ENCODE measurements at places on chromosomes 7 and 10.

DNA sequence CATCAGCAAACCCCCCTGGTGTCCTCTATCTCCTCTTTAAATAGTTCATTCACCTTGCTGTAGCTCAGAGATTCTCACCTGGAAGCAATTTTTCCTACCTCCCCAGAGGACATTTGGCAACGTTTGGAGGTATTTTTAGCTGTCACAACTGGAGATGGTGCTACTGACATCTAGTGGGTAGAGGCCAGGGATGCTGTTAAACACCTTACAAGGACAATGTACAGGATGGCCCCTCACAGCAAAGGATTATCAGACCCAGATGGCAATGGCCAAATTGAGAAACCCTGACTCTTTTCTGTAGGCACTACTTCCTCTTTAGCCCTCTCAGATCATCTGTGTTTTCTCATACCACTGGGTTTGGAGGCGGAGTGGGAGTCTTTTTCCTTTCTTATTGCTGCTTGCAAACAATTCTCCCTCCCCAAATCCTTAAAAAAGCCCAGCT is 13.2 kb upstream of the TRA2A start:
- DNase-seq = no peak

DNA sequence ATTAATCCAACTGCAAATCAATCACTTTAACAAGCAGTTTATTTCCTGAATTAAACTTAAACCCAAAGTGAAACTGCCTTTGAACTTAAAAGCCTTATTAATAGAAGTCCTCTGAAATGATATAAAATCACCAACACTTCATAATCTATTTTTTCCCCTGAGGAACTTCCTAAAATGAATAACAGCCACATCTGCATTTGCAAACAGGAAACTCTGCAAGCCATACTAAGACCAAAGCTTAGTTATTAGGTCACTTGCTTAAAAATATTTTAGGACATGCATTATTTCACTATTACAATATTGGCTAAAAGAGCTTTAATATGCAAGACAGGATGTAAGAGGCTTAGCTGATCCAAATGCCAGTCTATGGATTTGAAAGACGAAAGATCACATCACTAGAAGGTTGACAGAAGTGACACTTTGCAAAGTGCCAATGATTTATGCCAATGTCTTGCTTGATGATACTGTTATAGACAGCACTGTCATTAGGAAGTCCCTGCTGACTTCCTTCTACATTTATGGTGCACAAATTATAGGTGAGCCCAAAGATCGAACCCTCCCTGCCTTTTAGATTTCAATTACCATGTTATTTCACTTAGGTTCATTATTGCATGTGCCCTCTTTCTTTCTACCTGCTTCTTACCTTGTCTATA is 99.9 kb upstream of the SKAP2 start:
- DNase-seq = no peak

DNA sequence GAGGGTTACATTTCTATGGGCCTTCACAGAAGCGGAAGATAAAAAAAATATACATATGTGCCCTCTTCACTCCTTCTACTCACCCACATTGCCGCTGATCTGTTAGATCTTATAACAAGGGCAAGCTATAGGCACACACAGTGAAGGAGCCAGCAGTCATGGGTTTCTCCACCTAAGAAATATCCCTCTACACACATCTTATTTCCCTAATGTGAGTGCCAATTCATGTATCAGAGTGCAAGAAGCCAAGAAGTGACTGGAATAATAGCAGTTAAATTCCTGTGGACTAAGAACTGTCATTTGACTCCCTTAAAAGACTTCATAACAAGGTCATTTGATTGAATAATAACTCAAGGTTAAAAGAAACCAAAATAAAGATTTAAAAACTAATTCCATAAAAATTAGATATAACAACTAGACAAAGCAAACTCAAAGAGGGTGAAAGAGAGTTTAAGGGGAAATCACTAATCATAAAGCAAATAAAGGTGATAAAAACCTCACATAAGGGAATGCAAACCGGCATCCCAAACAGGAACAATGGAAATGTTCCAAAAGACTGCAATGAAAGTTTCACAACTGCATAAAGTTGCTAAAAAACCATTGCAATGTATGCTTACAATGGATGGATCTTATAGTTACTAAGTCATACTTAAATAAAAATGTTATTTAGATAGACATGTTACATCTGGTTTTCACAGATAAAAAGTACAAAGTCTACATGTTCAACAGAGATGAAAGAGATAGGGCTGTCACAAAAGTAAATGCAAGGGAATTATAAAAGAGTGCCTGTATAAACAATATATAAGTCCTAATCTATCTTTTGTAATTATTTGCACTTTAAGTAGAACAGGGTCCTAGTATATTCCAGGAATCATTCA is 42.8 kb downstream of the ARHGAP21 start:
- DNase-seq = no peak

GRCh38 chr7:87596696-87597095 is 4.0 kb downstream of the ABCB1 start:
- no peak for DNase-seq

DNA sequence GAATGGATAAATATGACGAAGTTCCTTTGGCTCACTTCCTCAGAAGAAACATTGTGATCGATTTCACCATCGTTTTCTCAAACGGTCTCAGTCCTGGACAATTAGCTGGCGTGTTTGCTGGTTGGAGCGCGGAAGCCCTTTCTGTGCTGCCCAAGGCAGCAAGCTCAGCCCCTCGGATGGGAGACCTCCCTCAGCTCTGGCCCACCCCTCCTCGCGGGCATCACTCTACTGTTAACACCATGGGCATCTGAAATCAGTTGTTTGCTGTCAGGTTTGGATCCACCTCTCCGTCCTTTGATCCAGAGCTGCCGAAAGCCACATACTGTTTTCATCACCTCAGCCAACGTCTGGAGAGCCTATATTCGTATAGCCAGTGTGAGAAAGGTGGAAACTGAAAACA is 68.2 kb downstream of the C10orf143 start:
- DNase-seq = no peak

GRCh38 chr10:106167946-106168345 is 996.6 kb downstream of the SORCS1 start:
- no peak for DNase-seq

DNA sequence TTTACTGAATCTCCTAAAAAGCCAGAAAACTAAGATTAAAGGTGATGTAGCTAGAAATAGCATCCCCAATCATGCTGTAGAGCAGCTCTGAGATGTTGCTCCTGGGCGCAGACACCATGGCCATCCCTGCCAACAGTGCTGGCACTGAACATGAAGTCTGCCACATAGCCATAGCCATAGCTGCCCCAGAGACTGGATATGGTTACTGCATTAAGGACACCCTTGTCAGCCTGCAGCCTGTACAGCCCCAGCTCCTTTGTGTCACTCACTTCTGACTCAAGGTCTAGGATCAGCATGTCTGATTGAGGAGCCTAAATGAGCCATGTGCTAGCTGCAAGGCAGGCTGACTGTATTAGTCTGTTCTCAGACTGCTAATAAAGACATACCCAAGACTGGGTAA is 284.6 kb downstream of the RPS24 start:
- DNase-seq = no peak

GRCh38 chr10:46311501-46311951 is 24.7 kb downstream of the ANTXRL start:
- DNase-seq = no peak

- DNase-seq = no peak
Observed at GRCh38 chr10:120473593-120473992, 16.6 kb downstream of the PLPP4 start.

DNA sequence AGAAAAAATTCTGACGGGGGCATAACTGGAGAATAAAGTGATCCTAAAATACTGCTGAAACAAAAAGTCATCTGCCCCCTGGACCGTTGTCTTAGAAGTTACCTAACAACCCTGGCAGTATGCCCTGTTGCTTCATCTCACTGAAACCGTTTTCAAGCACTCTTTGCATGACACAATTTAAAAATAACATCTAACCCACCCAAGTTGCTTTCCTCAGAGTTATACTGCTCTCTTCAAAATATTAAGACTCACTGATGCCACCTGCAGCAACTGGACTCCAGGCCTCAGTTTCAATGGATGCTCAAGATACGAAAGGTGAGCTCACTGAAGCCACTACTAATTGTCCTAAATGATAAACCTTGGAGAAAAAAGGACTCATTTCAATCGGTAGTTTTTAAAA is 57.4 kb downstream of the CDK6 start:
- no peak for DNase-seq

DNA sequence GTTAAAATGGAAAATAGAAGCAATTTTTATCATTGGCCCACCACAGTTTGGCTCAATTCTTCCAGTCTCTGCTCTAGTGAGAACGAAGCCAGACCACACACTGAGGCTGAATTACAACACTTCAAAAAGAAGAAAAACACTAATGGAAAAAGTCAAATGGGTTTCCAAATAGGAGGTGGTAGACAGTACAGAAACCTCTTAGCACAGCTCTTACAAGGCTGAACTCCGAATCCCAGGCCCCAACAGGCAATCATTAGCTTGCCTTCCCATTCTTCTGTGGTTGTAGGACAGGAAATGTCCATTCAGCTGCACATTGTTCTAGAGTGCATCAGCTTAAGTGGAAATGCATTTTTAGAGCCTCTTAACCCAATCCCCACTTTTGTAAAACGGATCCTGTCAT is 115.1 kb upstream of the MEOX2 start:
- DNase-seq = no peak

- no peak for DNase-seq
Observed at GRCh38 chr7:66474441-66474840, 154.2 kb upstream of the KCTD7 start.

GRCh38 chr7:151686016-151686766 is 166.5 kb upstream of the RHEB start:
- no peak for DNase-seq

GRCh38 chr7:4682621-4683042 is 537 bp downstream of the FOXK1 start:
- DNase-seq = peak; percentile 19

- DNase-seq = no peak
Observed at GRCh38 chr10:100614429-100615095, 78.8 kb downstream of the HIF1AN start.

DNA sequence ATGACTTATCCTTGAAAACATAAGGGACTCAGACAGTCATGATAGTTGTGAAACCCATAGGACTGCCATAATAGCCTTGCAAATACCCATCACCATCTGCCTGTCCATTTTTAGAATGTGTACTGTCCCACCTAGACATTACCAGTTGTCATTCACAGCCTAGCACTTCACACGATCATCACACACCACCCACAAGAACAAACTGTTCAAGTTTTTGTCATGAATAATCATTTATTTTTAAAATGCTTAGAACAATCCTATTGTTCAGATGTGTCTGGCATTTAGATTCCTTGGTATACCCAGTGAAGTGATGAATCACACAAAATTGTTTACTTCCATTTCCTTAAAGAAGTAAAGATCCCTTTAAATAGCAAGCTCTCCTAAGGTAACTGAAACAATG is 46.6 kb downstream of the CCDC3 start:
- no peak for DNase-seq

DNA sequence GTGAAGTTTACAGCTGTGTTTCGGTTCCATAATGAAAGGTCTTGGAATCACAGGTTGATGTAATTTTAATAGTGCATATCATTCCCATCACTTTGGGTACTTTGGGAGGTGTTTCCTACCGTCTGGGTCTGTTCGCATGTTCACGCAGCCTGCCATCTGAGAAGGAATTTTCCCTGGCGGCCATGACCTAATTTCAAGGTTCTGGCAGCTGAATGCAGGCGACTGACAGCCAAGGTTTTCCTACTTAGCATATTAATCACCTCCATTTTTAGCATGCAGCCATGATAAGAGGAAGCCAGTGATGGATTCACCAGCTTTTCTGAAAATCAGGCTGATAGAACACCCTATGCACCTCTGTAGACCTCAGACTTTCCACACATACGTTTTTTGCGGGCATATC is 319.1 kb upstream of the TMEM229A start:
- no peak for DNase-seq

DNA sequence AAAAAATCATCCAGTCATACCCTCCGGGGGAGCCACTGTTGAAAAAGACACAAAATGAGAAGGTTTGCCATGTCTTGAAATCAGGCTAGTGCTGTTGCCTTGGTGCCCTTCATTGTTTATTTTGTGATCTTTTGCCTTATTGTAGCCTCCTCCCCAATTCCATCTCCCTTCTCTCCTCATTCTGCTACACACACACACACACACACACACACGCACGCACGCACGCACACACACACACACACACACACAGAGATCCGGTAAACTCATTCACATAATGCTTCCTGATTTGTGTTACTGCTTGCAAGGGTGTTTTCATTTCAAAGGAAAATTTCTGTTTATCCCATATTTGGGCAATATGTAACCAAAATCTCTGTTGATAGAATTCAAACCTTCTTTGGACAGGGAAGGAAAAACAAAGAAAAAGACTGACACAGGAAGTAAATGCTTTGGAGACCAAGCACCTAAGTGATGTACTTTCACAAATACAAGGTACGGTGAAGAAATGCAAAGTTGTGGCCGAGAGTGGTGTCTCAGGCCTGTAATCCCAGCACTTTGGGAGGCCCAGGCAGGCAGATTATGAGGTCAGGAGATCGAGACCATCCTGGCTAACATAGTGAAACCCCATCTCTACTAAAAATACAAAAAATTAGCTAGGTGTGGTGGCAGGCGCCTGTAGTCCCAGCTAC is 141.1 kb upstream of the CDK13 start:
- no peak for DNase-seq

GRCh38 chr10:124026589-124026939 is 66.8 kb downstream of the CHST15 start:
- no peak for DNase-seq

GRCh38 chr7:48094861-48095293 is 5.8 kb downstream of the UPP1 start:
- no peak for DNase-seq

DNA sequence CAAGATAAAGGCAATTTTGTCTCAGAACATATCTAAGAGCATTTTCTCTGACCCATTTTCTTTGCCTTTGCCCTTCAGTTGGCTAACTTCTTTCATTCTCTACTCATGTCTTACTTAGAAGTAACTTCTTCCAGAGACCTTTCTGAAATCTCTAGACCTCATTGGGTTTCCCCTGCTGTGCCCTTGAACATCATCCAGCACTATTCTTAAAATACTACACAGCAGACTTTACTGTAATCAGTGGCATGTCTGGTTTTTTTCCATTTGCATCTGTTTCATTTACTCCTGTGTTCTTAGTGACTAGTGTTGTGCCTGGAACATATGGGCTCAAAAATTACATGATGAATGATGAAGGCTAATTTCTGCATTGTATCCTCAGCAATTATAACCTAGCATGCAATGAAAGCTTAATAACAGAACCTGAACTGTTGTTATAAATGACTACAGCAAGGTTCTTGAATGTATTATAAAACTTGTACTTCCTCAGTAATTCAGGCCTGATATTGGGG is 301.9 kb downstream of the CDK14 start:
- no peak for DNase-seq

DNA sequence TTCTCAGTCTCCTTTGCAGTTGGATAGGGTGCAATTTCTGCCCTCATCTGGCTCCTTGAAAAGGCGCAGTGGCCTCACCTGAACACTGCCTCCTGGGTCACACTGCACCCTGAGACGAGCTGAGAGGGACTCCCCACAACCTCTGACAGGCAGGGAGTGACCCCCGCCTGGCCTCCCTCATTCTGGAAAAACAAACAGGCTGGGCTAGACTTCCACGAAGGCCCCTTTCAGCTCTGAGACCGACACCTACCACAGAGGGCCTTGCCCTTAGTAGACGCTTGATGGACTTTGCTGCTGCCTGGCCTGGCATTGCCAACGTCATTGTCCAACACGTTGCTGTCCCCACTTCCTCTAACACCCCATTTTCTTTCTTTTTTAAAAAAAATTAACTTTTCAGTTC is 8.6 kb downstream of the FAM241B start:
- no peak for DNase-seq

- DNase-seq = no peak
Observed at GRCh38 chr10:44312401-44312800, 72.5 kb downstream of the CXCL12 start.

- DNase-seq = no peak
Observed at GRCh38 chr10:86377797-86378146, 11.2 kb upstream of the GRID1 start.
